ENCODE measurements at places on chromosomes 11 and 22. TPM values are rescaled to one million over a fixed set of nuclear protein-coding genes. Genes with fewer than 3 reads are reported as not detected.

GRCh38 chr11:118533769-118534729 is 3.1 kb downstream of the TMEM25 start:
- no peak for DNase-seq

Gene NXPE4
- not detected for total RNA-seq

Gene GRAP2
- total RNA-seq = 0.02 TPM

Gene CHRNA10
- total RNA-seq = 0.30 TPM

DNA sequence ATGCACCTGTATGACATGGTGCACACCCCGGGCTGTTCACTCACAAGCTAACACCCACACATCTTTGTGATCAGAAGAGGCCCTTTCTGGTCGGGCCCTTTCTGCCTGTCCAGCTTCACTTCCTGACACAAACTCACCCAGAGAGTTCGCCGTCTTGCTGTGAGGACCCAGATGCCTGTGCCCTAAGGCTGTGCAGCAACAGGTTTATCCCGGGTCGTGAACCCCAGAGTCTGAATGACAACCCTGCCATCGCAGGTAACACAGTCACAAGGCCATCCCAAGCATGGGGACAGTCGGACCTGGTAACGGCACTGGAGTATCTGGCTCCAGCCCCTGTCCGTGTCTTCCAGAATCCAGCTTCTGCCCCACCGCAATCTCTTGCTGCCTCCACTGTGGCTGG is 235.1 kb downstream of the BUD13 start:
- no peak for DNase-seq

Measured in NCI-H460 (cell line).